Islet precursor cell (in vitro differentiated cells): ENCODE measurements at places on chromosomes 5 and 9.

DNA sequence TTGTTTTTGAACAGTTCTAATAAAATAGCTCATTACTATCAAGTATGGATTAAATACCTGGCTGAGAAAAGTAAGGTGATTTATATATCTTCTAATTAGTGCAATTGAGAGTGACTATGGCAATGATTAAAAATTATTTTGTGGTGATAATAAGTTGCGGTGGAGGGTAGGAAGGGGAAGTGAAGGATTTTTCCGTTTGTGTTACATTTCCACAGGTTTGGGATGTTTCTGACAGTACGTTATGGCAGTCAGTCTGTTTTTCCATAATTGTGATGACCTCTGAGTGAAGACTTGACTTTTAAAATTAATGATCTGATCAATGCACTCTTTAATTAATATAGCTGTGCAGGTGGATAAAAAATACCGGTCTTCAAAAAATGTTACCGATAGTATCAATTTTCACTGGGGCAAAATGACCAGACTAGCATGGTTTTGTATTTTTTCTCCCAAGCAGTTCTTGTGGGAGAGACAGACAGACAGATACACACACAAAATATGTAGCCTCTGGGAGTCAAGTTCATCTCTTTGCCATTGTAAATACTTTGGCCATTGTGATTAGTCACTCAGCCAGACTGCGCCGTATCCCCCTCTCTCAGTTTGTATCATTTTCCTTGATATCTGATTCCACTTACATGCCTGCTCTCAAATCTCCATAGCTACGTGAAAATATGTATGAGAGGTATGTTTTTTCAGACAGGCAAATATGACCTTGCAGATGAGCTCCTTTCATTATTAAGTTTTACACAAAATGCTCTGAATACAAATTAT is 60.2 kb downstream of the ARHGAP26 start:
- no peak for DNase-seq

- no peak for DNase-seq
Observed at GRCh38 chr9:16046713-16047112, 493.9 kb downstream of the CCDC171 start.

- no peak for DNase-seq
Observed at GRCh38 chr5:149936044-149936699, 8.4 kb downstream of the PDE6A start.

DNA sequence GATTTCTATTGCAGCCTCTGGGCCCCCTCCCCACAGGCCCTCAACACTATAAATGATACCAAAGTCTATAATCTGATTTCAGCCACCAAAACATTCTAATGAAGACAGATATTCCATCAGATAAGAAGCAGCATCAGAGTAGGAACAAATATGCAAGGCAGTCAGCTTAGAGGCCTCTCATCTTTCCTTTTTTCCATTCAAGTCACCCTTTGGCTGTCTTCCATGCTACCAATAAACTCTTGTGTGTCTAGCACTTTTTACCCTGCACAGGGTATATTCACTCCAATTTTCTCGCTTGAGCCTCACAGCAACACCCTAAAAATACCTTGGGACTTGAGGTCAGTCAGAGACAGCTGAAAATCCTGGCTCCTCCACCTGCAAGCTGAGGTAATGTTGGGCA is 193.7 kb downstream of the BRINP1 start:
- DNase-seq, result no peak

DNA sequence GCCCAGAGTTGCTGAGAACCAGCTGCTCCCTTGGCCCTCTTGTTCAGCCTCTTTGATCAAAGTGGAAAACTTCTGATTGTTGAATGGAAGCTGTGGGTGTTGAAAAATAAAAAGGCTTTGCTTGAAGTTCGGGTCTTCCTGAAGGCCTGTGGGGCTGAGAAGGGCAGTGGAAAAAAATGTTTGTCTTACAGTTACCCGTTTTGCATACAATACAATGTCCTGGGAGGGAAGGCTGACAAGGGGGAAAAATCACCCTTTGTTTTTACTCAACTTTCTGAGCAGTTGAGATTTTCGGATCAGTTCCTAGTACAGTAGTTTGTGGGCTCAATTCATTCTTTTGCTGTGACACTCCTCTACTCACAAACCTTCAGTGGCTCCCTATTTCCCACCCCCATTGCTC is 2.1 kb upstream of the TNFSF8 start:
- no peak for DNase-seq
